ENCODE measurements at places on chromosomes 12 and 14.
A peak's percentile ranks its signal among the peaks of the same experiment; 100 is the strongest.

DNA sequence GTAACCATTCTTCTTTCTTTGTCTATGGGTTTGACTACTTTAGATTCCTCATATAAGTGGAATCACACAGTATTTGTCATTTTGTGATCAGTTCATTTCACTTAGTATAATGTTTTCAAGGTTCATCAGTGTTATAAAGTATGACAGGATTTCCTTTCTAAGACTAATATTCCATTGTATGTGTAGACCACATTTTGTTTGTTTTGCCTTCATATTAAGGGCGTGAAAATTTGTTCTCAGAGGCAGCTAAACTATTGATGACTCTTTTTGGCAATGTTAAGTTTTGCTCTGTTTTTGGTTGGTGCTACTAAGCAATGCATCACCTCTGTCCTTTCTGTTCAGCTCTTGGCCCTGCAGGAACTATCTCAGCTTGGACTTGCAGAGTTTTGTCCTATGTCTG, 1.7 kb upstream of the KLRG1 start:
- no peak for DNase-seq

GRCh38 chr12:46266382-46266791, 2.5 kb downstream of the SLC38A1 start:
- peak; percentile 31 for DNase-seq

DNA sequence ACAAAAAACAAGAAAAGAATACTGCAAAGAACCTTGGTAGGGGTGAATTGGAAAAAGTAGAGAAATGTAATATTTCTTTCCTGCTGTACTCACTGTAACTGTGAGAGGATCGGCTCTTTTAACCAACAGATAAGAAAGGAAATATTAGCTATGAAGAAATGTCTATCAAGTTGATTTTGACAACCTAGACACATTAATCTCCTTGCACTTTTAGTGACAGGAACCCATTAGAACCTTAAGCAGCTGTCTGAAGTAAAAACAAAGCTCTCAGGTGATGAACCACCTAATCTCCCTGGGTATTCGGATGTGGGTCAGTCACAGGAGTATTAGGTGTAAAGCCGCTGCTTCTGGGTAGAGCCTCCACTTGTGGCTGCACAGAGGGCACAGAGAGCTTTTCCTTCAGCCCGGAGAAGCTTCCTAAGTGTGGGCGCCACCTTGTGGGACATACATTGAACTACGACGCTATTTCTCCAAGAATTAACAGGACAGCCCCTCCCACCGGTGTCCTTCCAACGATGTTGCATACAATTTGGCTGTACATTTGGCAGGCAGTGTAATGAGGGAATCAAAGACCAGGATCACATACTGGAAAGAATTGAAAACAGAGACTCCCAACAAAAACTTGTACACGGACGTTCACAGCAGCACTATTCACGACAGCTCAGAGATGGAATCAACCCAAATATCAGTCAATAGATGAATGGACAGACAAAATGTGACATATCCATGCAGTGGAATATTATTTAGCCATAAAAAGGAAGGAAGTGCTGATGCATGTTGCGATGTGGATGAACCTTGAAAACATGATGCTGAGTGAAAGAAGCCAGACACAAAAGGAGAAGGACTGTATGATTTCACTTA, 28.9 kb upstream of the MAPKAPK5 start:
- DNase-seq = peak; percentile 63

DNA sequence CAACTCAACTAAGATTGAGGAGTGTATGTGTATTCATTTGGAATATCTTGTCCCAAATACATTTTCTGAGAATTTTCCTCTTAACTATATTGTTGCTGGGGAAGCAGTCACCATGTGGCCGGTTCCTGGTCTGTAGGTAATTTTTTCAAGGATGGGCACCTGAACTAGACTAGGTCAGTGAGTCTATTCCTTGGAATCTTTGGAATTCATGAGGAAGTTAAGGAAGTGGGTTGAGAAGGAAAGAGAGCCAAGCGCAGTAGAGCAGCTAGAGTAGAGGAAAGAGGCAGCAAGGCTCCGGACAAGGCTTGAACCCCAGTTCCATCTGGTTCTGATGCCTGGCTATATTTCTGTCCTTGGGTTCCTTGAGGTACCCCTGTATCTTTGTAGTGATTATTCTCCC, 183.7 kb downstream of the DACT1 start:
- no peak for DNase-seq

DNA sequence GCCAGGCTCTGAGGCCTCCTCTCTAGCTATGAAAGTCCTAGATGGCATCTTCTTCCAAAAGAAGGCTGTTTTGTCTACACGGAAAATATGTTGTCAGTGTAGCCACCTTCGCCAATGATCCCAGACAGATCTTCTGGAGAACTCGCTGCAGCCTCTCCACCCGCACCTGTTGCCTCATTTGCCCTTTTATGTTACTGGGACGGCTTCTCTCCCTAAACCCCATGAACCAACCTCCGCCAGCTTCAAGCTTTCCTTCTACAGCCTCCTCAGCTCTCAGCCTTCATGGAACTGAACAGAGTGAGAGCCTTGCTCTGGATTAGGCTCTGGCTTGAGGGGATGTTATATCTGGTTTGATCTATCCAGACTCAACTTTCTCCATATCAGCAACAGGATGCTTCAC, 10.8 kb downstream of the P2RX2 start:
- no peak for DNase-seq

DNA sequence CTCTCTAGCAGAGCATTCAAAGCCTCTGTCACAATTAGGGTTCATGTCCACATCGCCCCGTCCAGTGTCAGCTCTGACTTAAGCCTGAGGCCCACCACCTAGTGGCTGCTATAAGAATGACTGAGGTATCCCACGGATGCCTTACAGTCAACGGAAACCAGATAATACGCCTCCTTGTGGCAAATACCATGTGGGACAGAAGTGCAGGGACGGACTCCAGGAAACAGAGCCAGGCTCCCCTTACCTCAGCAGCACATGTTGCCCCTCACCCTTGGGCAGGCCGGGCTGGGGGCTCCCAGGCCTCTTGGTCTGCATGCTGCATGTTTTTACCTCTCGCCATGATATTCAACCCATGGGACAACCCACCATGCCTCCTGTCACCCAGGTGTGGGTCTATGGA, 86.3 kb downstream of the VWF start:
- DNase-seq = peak; percentile 44

DNA sequence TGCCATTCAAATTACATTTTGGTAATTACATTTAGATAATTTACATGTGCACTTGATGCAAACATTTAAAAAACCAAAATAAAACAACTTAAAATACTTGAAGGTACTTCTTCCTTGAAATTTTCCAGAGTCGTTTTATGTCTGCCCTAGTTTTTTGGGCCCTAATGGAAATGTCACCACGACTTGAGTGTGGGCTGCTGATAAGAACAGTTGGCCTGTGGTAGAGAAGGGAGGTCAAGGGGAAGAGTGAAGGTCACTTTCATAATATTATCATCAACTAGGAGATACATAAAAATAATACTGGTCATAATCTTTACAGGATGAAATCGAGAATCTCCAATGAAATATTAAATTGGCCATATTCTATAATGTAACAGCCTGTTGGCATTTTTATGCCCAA, 23.1 kb downstream of the ZDHHC17 start:
- DNase-seq = no peak

GRCh38 chr12:33602515-33602914, 162.9 kb upstream of the SYT10 start:
- no peak for DNase-seq

GRCh38 chr14:55043528-55043927, 7.9 kb upstream of the MAPK1IP1L start:
- no peak for DNase-seq

GRCh38 chr14:24094841-24095270, 745 bp downstream of the PCK2 start:
- DNase-seq = no peak

DNA sequence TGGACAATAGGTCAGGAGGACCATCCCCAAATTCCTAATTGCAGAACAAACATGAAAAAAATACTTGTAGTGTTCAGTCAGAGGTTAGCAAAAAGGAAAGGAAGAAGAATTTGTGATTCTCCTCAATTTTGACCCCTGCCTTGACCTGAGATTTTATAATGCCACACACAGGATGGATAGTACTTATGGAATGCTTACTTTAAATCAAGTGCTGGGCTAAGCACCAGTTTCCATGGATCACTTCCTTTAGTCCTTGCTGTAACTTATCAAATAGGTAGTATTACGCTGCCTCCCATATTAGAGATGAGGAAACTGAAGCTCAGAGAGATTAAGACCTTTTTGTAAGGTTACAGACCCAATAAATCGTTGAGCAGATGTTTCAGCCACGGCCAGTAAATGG, 81.2 kb upstream of the OVCH1 start:
- no peak for DNase-seq

GRCh38 chr12:104433061-104433460, 23.7 kb upstream of the CHST11 start:
- no peak for DNase-seq

DNA sequence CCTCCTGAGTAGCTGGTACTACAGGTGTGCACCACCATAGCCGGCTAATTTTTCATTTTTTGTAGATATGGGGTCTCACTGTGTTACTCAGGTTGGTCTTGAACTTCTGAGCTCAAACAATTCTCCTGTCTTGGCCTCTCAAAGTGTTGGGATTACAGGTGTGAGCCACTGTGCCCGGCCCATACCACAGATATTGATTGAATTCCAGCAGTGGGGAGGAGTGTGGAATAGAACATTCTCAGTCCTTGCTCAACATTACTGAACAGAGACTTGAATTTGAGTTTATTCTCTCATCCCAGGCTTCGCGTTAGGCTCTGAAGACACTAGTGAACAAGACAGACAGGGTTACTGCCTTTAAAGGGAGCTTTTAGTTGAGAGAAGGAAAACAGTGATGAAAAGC, 39.6 kb downstream of the PTPN11 start:
- DNase-seq = no peak

- no peak for DNase-seq
Measured at GRCh38 chr14:54698966-54699530, 132.1 kb downstream of the SAMD4A start.

DNA sequence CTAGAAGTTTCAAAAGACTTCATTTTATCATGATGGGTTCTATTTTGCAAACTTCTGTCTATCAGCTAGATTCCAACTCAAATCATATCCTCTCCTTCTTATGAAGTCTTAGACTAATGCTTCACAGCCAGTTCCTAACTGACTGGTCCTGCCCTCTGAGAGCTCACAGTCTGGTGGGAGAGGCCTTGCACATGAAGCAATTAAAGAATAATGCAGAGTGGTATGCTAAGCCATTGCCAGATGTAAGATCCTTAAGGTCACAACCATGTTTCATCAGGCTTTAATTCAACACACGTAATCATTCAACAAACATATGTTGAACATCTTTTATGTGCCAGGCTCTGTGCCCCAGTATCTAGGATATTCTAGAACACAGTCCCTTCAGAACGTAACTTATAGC, 125.8 kb upstream of the TMPO start:
- no peak for DNase-seq

DNA sequence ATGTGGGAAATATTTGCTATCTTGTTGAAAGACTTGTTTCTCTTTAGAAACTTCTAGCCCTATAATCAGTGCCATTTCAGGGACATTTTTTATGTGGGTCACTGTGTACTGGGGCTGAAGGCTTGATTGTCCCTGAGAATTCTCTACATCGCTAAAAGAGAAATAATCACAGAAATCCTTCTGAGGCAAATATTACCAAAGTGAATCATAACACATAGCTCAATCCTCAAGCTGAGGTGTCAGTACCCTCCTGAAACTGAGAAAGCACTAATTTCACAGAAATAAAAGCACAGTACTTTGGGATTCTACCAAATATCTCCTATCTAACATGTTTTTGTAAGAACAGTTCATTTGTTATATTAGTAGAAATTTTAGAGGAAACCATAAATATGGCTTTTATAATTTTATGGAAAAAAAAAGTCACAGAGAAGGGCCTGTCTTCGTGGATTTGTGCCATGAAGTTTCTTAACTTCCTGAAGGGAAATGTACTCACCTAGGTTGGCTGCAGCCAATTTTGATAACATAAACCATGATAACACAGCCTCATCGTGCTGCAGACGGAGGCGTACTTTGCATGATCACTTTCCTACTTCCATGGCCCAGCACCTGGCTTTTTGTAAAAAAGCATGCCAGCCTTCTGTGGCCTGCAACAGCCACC, 163.7 kb upstream of the HIF1A start:
- DNase-seq = no peak

- DNase-seq = no peak
Measured at GRCh38 chr12:131387281-131388163, 323.4 kb upstream of the SFSWAP start.

DNA sequence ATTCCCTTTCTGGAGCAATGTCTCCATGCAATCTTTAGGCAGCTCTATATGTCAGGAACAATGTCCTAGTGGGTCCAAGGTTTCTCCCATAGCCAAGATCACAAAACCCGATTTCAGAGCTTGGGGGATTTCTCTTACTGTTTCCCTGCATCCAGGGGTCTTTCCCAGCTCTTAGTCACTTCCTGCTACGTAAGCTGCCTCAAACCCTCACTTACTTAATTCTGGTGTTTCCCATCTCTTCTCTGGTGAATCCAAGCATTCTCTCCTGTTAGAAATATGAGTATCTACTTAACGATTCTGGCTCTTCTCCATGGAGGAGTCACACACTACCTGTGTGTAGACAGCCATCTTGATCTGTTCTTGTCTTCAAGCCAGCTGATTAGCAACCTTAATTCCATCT, 80.0 kb downstream of the IFNG-AS1 start:
- no peak for DNase-seq

DNA sequence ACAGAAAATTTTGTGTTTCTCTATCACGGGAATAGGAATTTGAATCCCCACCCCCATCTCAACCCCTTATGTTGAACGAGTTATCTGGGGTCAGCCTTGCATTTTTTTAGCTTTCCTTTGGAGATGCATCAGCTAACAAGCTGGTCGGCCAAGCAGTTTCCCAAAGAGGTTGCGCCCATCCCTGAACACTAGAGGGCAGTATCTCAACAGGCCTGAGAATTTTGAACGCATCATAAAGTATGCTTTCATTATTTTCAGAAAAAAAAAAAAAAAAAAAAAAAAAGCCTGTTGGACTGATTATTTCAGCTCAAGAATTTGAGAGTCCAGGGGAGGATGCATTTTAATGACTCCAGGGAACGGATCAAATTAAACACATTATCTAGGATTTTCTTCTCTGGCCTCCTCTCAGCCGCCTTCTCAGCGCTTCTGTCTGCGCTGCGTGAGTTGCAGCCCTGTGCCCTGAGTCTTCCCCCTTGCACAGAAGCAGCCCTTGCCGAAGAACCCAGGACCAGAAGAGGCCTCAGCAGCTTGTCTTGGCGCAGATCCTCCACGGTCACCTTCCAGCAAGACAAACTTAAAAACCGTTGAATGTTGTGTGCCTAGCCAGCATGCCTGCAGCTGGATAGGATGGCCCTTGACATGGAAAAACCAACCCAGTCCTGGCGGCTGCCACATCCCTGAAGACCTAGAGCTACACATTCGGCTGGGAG, 76.6 kb upstream of the GZMB start:
- peak; percentile 43 for DNase-seq

- no peak for DNase-seq
Measured at GRCh38 chr12:130744274-130744673, 28.2 kb upstream of the RIMBP2 start.

DNA sequence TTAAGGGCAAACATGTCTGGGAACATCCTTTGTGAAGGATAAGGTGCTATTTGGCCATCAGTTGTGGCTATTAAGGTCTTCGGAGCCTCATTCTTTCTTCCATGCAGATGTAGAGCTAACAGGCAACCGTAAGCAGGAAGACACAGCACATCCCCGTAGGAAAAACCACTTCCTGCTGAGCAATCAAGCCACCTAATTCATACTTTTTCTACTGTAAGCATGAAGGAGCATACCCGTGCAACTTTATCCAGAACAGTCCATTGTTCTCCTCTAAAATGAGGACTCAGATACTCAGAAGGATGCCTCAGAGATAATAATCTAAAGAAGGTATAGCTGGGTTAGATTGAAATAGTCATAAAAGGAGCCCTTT, 232.0 kb downstream of the PPM1H start:
- DNase-seq = no peak

GRCh38 chr12:21169878-21170472, 39.0 kb downstream of the SLCO1B1 start:
- peak; percentile 1 for DNase-seq

All from CD4-positive, alpha-beta T cell treated with Interferon gamma for 1 hour (primary cell).